Uterine smooth muscle cell (primary cell): ENCODE measurements at places on chromosomes 5 and 9. TPM values are rescaled to one million over a fixed set of nuclear protein-coding genes. Genes with fewer than 3 reads are reported as not detected.

Gene WDR38
- total RNA-seq = 0.11 TPM in 1 of 2 replicates, not detected in the other

Gene IL3
- total RNA-seq = not detected in 2 replicates

Gene STARD4
- total RNA-seq = 166 and 254 TPM in 2 replicates

Gene ADGRD2
- total RNA-seq = not detected in 2 replicates

Gene CFAP90
- under 0.01 TPM in 1 of 2 replicates, not detected in the other for total RNA-seq

Gene TEX48
- not detected in 2 replicates for total RNA-seq

Gene SLC2A6
- total RNA-seq = 16.2 and 17.4 TPM in 2 replicates

Gene SAXO1
- under 0.01 TPM in 1 of 2 replicates, not detected in the other for total RNA-seq

Gene CDC37L1
- total RNA-seq = 23.7 and 24.8 TPM in 2 replicates

Gene EIF4EBP3
- 0.77 and 1.1 TPM in 2 replicates for total RNA-seq

Gene GPX3
- total RNA-seq = 1.7 and 2.4 TPM in 2 replicates

Gene NMUR2
- total RNA-seq = under 0.01 TPM in 1 of 2 replicates, not detected in the other

Gene PAX5
- total RNA-seq = not detected in 2 replicates

Gene CDH6
- total RNA-seq = 12.7 and 21.6 TPM in 2 replicates

Gene PCDHA5
- total RNA-seq = 0.11 and 0.12 TPM in 2 replicates

Gene SH2D3C
- total RNA-seq = 0.11 and 0.25 TPM in 2 replicates

Gene NKD2
- not detected in 2 replicates for total RNA-seq

Gene FBXW2
- total RNA-seq = 32.8 and 36.2 TPM in 2 replicates

Gene PCDHB1
- not detected in 2 replicates for total RNA-seq

Gene F2RL1
- total RNA-seq = 60.6 and 62.0 TPM in 2 replicates

Gene STPG3
- total RNA-seq = not detected in 2 replicates

Gene IRX2
- total RNA-seq = under 0.01 and 0.11 TPM in 2 replicates

Gene MAPK9
- 26.9 and 35.4 TPM in 2 replicates for total RNA-seq

Gene POU5F2
- 1.00 and 1.4 TPM in 2 replicates for total RNA-seq

Gene CYSRT1
- total RNA-seq = 0.55 and 0.62 TPM in 2 replicates

Gene ZDHHC11
- total RNA-seq = 0.44 and 2.5 TPM in 2 replicates

Gene SYNPO
- total RNA-seq = 0.50 and 0.89 TPM in 2 replicates

Gene LCN12
- 0.12 TPM in 1 of 2 replicates, not detected in the other for total RNA-seq

Gene PHF24
- total RNA-seq = under 0.01 and 0.11 TPM in 2 replicates

Gene VAV2
- total RNA-seq = 17.4 and 17.8 TPM in 2 replicates

Gene SOX30
- 0.12 TPM in 1 of 2 replicates, not detected in the other for total RNA-seq

Gene NR3C1
- 61.5 and 66.2 TPM in 2 replicates for total RNA-seq

Gene CDH18
- 4.3 and 7.0 TPM in 2 replicates for total RNA-seq

Gene PCDHGA5
- total RNA-seq = 0.55 and 0.87 TPM in 2 replicates

Gene FAXDC2
- 3.3 and 4.5 TPM in 2 replicates for total RNA-seq

Gene COL27A1
- 7.6 and 9.1 TPM in 2 replicates for total RNA-seq

Gene EXD3
- 6.5 and 19.5 TPM in 2 replicates for total RNA-seq

Gene PCDHB9
- under 0.01 TPM in 2 replicates for total RNA-seq

Gene IPO11
- 32.6 and 47.0 TPM in 2 replicates for total RNA-seq

Gene TAF11L3
- not detected in 2 replicates for total RNA-seq

Gene SNCAIP
- total RNA-seq = 26.2 and 69.9 TPM in 2 replicates

Gene GRXCR2
- not detected in 2 replicates for total RNA-seq

Gene RORB
- 6.0 and 11.3 TPM in 2 replicates for total RNA-seq

Gene BARHL1
- not detected in 2 replicates for total RNA-seq

Gene FOXD4L3
- not detected in 2 replicates for total RNA-seq

Gene SMIM33
- total RNA-seq = not detected in 2 replicates

Gene PCDHA7
- 0.22 and 0.87 TPM in 2 replicates for total RNA-seq

Gene FGF10
- total RNA-seq = 0.25 and 0.89 TPM in 2 replicates
